CD4-positive, alpha-beta T cell treated with Interleukin-17A for 1 hour (primary cell): ENCODE measurements at places on chromosomes 12 and 14.
A peak's percentile ranks its signal among the peaks of the same experiment; 100 is the strongest.

- DNase-seq: no peak
Observed at GRCh38 chr14:55938249-55938791, 179.9 kb upstream of the PELI2 start.

DNA sequence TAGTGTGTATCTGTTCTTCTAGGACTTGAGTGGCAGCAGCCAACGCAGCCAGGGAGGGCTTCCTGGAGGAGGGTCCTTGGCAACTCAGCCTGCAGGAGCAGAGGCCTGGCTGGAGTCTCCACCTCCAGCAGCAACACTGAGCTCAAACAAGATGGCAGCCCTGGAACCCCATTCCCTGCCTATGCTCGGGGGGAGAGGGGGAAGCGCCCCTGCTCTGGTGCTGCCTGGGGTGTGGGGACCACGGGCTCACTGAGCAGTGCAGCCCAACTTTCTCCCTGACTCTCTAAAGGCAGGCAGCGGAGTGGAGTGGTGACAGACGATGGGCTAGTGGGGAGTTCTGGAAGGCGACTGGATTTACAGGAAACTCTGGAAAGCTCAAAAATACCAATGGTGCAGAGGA lies 160.7 kb downstream of the CALM1 start:
- no peak for DNase-seq

GRCh38 chr14:72369106-72369505 lies 436.9 kb downstream of the RGS6 start:
- DNase-seq: no peak

DNA sequence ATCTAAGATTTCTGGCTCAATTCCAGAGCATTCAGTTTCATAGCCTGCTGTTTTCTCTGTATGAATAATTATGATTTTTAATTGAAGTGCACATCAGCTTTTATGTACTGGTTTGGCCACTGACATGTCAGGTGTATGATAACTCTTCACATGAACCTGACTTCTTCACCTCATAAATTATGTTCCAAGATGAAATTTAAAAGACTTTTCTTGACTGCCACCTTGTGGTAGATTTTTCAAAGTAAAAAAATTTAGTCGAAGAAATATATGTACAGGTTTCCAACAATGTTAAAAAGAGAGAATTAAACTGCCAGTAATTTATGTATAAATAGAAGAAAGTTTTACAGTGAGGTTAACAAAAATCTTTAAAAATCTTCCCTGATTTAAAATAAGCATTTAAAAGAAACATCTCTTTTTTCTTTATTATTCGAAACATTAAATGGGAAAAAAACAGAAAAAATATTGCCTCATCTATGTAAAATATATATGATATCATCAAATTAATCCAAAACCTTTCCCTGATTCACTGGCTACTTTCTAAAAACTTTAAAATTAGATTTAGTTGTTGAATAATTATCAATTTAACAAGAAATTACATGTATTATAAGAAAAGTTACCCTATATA lies 124.9 kb upstream of the ATXN7L3B start:
- peak; percentile 3 for DNase-seq

DNA sequence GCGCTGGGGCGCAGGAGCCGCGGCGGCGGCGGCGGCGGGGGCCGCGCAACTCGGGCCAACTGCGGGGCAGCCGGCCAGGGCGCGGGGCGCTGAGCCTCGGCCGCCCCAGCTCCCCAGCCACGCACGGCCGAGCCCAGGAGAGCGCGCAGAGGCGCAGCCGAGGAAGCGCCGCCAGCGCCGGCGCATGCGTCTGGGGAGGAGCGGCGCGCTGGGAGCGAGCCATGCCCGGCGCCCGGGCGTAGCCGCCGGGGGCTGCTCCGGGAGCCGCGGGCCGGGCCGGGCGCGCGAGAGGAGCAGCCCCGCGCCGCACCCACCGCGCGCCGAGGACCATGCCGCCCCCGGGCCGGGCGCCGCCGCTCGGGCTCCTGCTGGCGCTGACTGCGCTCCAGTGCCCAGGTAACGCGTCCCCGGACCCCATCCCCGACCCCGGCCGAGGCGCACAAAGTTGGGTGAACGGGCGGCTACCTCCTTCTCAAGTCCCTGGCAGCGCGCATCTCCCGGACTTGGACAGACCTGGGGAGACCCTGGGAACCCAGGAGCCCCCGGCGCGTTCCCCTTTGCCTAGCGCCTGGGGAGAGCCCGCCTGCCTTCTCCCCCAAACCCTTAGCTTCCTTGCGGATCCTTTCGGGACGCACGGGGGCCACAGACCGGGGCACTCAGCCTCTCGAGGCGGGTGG lies 121.4 kb downstream of the AACS start:
- DNase-seq: no peak

GRCh38 chr12:19450362-19450761 lies 11.1 kb downstream of the AEBP2 start:
- no peak for DNase-seq

DNA sequence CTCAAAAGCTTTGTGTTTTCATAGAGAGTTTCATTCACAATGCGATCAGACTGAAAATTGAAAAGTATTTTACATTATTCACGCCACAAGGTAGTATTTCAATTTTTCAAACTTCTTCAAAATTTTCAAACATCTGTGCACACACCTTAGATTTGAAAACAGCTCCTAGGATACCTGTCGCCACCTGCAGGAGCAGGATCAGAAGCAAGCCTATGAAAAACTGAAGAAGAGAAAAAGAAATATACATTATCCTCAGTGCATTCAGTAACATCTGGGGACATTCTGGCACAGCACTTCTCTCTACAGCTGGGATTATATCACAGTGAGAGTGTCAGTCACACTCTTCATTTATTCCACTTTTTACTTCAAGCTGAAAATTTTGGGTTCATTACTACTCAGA lies 19.8 kb downstream of the TSPAN8 start:
- DNase-seq: no peak

DNA sequence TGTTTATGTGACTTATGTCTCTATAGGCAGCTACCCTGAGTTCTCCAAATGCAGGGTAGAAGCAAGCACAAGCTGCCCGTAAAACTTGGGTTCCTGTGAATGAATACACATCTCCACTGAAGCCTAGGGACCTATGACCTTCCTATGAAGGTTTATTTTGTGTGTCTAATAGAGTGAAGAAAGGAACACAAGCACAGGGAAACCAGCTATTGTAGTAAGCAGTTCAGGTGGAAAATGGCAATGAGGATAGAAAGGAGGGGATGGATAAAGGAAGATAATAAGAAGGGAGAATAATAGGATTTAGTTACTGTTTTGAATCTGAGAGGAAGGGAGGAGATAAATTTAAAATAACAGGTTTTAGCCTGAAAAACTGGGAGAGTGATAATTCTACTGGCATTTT lies 2.4 kb downstream of the PFKM start:
- DNase-seq: no peak

DNA sequence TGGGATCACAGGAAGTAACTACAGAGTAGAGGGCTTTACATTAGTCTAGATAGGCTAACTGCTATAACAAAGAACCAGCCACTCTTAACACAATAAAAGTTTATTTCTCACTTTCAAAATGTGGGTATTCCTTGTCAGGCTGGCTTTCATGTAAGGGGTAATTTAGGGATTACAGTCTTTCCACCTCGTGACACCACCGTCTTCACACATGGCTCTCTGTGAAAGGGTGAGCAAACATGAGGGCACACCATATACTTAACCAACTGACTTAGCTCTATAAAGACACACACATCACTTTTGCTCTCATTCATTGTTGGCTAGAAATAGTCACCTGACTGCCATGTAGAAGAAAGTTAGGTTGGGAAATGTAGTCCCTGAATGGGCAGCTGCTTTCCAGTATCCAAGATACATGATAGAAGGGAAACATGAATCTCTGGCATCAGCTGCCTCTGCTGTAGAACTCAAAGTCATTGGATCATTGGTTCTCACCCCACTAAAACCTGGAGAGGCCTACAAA lies 66.1 kb upstream of the CRY1 start:
- DNase-seq: no peak

DNA sequence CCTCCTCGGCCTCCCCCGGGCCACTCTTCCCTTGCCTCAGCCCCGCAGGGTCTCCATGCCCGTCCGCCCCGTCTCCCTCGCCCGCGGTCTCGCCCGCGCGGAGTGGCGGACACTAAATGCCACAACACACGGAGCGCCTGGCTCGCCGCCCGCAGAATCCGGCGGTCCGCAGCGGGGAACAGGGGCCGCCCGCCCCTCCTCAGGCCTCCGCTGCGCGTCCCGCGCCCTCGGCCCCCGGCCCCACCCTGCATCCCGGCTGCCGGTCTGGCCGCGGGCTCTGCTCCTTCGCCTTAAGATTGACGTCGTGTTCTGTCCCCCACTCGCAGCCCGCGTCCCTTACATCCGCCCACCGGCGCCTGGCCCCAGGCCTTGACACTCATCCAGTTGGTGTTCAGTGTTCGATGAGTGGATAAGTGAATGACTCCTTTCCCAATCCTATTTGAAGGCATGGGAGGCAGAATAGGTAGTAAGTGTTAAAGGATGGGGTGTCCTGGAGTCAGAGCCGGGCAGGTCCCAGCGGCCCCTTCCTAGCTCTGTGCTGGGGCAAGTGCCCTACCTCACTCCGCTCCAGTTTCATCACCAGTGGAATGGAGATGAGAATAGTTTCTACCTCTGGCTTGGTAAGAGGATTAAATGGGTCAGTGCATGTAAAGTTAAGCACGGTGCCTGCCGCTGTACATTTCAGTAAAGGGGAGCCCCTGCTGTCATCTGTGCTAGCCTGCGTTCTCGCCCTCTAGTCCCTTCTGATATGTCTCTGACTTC lies 622 bp downstream of the TECPR2 start:
- DNase-seq: peak; percentile 27

DNA sequence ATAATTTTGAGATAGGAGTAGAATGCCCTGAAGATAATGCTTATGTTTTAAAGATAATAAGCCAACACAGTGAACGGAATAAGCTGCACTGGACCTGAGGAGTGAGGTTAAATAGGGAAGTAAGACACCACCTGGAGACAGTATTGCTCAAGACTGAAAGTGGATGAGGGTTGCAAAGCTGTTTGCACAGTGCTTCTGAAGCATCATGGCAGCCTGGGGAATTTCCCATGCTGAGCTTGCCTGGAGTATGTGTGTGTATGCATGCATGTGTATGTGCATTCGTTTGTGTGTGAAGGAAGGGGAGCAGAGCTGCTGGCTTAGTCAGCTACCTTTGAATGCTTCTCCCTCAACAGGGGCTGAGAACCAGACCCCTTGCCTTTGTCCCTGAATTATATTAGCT lies 35.8 kb downstream of the BHLHE41 start:
- DNase-seq: no peak

GRCh38 chr12:82873309-82873708 lies 186.6 kb downstream of the TMTC2 start:
- DNase-seq: no peak

DNA sequence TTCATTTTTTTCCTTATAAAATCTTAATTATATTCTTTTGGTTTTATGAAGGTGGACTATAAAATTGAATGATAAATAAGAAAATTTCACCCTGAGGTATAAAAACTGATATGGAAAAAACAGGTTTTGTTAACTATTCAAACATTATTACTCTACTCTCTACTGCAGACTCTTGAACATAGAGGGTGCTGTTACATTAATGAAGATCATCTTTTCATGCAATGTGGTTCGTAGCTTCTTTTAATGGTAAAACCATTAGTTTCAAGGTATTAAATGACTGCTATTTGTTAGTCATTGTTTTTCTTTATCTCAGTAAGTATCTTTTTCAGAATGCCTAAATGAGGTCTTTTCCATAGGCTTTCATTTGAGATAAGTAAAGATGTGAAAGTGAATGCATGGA lies 510.4 kb downstream of the SLC16A7 start:
- DNase-seq: no peak

DNA sequence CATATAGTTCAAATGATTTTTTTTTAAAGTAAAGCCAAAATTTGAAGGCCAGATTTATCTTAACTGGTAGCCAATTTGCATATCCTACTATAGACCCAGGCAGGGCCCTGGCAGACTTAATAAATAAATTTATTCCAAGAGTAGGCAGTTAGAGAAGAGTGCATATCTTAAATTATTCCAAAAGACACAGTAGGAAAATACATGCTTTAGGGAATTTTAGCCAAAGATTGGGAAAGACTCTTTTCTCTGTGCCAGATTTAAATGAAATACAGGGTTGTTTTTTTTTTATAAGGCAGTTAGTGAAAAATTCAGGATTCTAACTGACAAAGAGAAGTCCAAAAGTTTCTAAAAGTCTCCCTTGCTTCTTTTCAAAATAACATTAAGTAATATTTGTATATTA lies 65.5 kb downstream of the ST8SIA1 start:
- DNase-seq: no peak

GRCh38 chr12:131011165-131012079 lies 57.7 kb downstream of the ADGRD1 start:
- no peak for DNase-seq

DNA sequence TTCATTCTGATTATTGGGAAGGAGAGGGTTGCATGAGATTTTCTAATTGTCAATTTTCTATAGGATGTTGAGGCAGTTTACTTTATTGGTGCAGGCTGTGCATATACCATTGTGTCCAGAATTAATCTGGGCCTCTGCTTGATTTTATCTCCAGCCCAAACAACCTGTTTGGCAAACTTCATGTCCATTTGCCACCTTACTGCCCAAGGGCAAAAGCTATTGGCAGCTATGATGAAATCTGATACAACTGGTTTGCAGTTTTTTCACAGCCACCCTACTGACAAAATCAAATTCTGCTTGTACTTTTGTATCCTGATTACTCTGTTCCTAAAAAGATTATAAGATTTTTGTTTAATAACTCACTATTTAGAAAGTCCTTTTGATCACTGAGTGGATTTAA lies 789.2 kb upstream of the FBXO33 start:
- DNase-seq: no peak

GRCh38 chr14:75654127-75654732 lies 6.4 kb downstream of the ERG28 start:
- peak; percentile 84 for DNase-seq

DNA sequence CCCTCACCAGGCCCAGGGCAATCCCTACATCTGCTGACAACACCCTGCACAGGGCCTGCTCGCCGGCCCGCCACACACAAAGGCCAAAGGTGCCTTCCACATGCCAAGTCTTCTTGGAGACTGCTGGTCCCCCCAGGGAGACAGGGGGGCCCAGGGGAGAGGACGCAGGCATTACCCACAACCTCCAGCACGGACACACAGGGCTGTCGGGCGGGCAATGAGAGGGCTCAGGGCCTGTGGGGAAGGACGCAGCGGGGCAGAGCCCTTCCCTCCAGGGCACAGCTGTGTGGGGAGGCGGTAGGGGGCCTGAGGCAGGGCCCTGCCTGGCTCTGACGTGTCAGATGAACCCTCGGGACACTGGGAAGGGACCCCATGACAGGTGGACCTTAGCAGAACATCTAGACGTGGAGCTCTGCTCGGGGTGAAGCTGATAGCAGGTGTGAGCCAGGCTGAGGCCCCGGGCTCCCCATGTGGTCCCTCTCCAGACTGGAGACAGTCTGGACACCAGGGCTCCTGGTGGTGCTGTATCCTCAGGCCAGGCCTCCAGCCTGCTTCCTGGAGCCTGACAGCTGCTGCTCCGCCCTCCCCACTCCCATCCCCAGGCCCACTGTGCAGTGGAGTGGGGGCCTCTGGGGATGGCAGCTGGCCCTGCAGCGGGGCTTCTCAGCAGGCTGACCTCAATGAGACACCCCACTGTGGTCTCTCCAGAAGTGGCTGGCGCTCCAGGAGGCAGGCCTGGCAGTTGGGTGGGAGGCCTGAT lies 31.6 kb upstream of the NUDT14 start:
- DNase-seq: no peak
